GF-D8 (cell line): ENCODE measurements at places on chromosomes 5 and 9.
A peak's percentile ranks its signal among the peaks of the same experiment; 100 is the strongest.

DNA sequence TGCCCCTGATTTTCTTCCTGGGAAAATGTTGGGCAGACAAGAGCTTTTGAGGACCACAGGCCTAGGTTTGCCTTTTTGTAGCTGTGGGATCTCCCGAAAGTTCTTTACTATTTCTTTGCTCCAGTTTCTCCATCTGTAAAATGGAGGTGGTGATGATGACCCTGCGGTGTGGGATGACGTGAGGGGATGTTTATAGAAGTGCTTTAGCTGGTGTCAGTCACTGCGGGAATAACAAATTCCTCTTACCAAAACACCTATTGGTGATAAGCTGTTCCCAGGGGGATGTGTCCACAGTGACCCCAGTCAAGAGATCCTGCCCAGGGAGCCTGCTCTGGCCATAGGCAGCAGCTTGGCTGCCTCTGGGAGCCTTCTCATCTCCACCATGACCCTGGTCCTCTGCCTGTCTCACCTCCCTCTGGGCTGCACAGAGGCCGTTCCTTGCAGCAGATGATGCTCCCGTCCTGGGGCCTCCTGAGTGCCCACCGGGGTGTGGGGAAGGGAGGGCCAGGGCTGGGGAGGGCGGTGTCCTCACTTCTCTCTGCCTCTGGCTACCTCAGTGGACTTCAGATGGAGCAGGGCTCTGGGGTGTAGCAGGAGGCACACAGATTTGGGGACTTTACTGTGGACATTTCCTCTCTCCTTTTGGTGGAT is 77.2 kb downstream of the COL15A1 start:
- no peak for DNase-seq

DNA sequence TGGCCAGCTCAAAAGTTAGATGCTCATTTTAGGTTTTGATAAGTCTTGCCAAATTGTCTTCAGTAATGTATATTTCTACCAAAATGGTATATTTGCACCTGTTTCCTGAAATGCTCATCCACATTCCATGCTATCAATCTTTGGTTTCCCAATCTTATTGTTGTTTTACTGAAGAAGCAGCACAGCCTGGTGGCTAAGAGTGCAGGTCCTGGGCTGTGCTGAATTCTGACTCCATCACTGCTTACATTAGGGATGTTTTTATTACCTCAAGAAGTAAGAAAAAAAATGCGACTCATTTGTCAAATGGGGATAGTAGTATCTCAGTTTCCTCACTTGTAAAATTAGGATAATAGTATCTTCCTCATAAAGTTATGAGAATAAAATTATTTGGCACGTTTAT is 13.6 kb upstream of the S100Z start:
- no peak for DNase-seq

DNA sequence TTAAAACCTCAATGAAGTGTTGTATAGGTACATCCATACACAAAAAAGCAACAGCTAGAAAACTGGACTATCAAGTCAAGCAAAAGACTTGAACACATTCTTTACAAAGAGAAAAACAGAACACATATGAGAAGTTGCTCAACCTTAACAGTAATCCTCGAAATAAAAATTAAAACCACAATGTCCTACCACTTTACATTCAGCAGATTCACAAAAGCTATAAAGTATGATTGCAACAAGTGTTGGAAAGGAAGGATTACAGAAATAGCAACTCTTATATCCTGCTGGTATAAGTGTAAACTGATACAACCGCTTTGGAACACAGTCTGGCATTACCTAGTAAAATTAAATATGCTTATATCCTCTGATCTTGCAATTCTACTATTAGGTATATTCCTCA is 28.5 kb upstream of the GOLGA1 start:
- DNase-seq: no peak

- no peak for DNase-seq
These were observed 316.7 kb upstream of the CDH12 start for GRCh38 chr5:23169660-23170416.

GRCh38 chr9:72586388-72587130 is 65.2 kb downstream of the TMC1 start:
- peak; percentile 83 for DNase-seq

GRCh38 chr5:16051246-16051755 is 128.3 kb downstream of the MARCHF11 start:
- no peak for DNase-seq

GRCh38 chr5:44265713-44266112 is 123.5 kb downstream of the FGF10 start:
- no peak for DNase-seq
